ENCODE measurements at places on chromosomes 12 and 14.

GRCh38 chr12:54213079-54213478 is 24.3 kb upstream of the SMUG1 start:
- no peak for DNase-seq

- DNase-seq = no peak
Measured at GRCh38 chr12:88638966-88639760, 58.9 kb upstream of the KITLG start.

DNA sequence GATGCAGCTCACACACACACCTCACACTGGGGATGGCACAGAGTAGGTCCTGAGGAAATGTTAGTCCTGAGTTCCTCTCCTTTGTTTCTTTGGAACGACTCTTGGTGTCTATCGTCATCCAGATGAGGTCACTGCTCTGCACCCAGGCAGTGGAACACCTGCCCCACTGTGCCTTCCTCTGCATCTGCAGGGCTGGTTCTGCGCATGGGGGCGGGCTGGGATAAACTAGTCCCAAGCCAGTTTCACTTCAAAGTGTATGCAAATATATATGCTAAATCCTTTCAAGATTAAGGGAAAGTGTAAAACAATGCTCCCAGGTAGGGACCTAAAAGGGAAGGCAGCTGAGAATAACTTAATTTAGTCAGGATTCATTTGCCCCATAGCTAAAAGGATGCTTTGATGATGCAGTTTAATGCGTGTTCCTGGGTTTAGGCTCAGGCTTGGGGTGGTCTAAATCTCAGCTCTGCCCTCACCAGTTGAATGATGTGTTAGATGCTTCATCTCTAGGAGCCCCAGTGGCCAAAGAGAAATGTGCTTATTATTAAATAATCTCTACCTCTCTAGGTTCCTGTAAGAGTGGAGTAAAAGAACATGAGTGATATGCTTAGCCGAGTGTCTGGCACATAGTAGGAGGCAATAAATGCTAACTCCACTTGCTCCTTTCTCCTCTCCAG is 47.1 kb upstream of the OVCH1 start:
- no peak for DNase-seq

DNA sequence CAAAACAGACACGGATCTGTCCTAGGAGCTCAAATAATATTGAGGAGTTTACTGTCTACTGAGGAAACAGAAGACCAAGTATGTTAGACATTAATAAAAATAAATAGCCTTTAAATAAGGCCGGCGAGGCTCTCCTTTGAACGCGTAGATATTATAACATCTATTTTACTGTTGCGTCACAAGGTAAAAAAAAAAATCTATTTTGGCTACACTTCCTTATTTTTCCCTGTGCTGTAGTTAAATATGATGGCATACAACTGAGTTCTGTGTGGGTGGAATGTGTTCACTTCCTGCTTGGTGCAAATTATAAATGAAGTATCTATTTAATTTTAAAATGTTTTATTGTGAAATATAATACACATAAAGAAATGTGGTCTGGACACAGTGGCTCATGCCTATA is 17.2 kb upstream of the RAD52 start:
- no peak for DNase-seq

GRCh38 chr14:61269321-61270083 is 11.6 kb downstream of the TMEM30B start:
- peak; percentile 79 for DNase-seq

DNA sequence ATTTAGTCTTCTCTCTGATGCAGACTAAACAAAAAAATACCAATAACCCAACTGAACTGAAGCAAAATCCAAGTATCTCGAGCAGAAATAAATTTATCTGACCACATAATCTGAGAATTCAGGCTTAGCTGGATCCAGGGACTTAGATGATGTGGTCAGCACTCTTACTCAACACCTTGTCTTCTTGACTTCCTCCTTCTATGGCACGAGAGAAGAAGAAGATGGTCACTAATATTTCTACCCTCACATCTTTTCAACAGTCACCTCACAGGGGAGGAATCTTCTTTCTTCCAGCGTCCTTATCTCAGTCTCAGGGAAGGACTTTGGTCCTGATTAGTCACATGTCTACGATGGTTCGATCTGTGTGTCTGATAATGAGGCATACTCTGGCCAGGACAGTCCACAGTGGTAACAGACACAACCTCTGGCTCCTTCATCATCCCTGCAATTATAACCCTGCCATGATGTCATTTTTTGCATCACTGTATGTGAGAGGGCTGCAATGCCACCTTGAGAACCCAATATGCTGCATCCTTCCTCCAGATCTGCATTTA is 15.8 kb downstream of the RGS6 start:
- no peak for DNase-seq

DNA sequence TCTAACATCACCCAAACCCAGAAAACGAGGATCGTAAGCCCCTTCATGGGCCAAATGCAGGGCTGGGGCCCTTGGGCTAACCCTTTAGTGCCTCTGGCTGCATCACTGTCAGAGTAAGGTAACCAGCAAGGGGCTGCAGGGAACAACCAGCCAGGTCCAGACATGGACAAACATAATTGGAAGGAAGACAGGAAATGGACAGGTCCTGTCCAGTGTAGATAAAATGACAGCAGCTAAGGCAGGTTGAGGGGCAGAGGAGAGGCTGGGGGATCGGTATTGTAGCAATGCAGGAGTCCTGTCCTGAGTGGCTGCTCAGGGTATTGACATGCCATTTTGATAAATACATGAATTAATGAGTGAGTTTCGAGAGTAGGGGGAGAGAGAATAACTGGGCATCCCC is 29.8 kb downstream of the BICD1 start:
- no peak for DNase-seq

DNA sequence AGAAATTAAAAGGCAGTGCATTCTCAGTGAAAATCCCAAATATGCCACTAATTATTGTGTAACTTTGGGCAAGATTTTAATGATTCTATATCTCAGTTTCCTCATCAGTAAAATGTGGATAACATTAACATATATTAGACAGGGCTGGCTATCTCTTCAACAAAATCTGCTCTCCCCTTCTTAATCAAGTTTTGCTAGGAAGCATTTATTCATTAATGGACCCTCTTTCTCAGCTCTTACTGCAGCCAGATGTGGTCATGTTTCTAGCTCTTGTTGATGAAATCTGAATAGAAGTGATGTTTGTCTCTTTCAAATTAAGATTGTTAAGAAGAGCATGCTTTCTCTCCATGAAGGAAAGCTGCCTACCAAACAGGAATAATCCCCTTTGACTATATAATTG is 84.4 kb upstream of the PPFIA2 start:
- DNase-seq = no peak

DNA sequence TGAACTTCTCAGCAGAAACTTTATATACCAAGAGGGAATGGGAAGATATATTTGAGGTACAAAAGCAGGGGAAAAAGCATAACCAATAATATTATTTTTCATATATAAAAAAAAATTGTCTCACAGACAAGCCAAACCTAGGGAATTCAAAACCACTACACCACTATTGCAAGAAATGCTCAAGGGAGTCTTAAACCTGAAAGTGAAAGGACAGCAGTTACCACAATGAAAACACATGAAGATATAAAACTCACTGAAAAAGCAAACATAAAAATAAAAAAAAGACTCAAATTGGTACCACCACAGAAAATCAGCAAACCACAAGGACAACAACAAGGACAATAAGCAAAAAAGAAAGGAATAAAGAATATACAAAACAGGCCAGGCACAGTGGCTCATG is 131.9 kb downstream of the CEP128 start:
- no peak for DNase-seq

DNA sequence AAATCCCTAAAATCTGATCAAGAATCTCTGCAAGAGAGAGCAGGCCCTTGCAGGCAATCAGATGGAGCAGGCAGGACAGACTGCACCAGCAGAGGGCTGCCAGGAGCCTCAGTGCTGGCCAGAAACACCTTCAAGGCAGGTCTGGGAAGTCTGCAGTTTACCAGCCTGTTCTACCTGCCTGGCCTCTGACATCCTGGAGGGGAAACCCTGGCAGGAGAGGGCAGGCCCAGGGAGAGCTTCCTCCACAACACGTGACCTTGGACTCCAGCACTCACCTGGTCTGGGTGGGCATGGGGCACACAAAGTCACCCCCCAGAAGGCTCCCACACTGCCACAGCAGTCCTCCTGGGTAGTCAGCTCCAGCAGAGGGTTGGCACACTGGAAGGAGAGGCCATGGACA is 56.0 kb downstream of the ISCA2 start:
- no peak for DNase-seq

- no peak for DNase-seq
Measured at GRCh38 chr12:32100361-32100760, 6.3 kb upstream of the BICD1 start.

- DNase-seq = no peak
Measured at GRCh38 chr14:74221741-74222140, 17.5 kb upstream of the VSX2 start.

- DNase-seq = no peak
Measured at GRCh38 chr12:105740970-105741725, 397.6 kb downstream of the NUAK1 start.

DNA sequence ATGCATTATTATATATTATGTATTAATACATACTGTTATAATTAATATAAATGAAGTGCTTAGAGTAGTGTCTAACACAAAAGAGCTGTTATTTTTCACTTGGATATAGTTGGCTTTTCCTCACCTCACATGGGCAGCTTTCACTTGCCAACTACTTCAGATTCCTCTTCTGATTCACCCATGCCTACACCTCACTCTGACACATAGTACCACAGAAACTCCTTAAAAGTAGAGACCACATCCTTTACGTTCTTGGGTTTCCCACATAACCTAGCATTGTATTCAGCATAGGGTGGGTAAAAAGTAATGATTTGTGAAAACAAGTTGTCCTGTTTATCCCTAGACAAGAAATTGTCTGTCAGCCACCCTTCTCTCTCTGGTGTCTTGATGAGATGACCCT is 61.0 kb downstream of the DIO2 start:
- DNase-seq = no peak

DNA sequence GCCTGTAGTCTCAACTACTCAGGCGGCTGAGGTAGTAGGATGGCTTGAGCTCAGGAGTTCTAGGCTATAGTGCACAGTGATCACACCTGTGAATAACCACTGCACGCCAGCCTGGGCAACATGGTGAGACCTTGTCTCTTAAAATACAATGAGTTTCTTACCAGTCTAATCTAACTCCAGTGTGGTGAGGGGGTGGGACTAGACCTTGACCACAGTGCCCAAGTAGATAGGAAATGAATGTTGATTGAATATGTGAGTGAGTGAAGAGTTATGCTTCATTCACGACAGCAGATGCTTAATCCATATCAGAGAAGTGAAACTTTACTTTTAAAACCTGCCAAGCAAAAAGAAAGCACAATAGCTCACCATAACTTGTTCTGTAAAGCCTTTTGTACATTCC is 11.2 kb upstream of the AK7 start:
- no peak for DNase-seq

DNA sequence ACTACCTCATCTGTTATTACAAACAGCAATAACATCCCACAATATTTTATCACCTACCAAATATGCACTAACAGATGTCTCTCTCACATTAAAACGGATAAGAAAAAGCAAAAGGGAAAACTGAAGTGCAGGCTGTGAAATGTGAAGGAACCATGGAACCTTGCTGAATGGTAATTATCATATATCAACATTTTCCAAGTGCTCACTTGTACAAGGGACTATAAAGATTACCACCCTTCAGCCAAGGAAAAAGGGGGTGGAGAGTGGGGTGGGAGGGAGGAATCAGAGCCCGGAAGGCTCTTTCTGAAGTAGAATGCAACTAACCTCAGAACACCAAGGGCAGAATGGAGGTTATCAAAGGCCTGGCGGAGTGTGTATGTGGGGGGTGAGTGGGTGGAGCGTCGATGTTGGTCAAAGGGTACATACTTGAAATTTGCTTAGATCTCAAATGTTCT is 1.2 kb downstream of the SNX6 start:
- no peak for DNase-seq

- DNase-seq = no peak
Measured at GRCh38 chr14:34035177-34035933, 84.5 kb upstream of the EGLN3 start.

GRCh38 chr14:96479435-96480146 is 22.6 kb upstream of the PAPOLA start:
- DNase-seq = no peak

DNA sequence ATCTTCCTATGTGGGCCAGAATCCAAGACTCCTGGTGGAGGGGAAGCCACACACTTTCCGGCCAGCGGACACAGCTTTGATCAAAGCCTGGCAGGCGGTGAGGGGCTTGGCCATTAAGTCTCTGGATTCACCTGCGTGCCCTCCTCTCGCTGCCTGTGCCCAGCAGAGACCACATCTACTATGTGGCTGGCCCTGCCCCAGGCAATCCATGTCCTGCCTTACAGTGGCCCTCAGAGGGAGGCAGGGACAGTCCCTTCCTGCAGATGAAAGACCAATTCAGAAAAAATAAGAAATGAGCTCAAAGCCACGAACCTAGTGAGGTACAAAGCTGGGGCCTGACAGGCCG is 82.7 kb upstream of the GPR68 start:
- no peak for DNase-seq

GRCh38 chr14:24952851-24953666 is 96.9 kb downstream of the STXBP6 start:
- DNase-seq = no peak

DNA sequence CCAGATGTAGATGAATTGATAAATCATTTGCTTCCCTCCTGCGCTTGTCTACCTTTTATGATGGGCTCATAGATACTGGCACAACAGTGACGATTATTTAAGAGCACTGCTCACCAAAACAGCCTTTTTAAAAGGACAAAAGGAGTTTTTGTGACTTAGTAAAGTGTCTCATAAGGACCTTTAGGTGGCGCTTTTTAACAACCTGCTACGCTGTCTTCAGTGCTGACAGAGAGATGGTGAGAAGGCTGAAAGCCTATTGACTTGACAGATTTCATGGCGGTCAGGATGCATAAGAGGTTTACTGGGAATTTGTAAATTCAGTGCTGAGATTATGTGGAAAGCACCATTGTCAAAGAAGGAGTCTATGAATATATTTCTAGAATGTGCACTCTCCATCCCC is 87.6 kb downstream of the SLC15A5 start:
- no peak for DNase-seq

GRCh38 chr14:102055181-102055901 is 31.5 kb downstream of the HSP90AA1 start:
- no peak for DNase-seq

GRCh38 chr12:122845041-122845864 is 10.0 kb downstream of the HIP1R start:
- no peak for DNase-seq

Measured in activated T-cell treated with anti-CD3 and anti-CD28 coated beads, Interleukin-2, amount 50 U/mL, for 24 hours (primary cell).